ENCODE measurements at places on chromosomes 1 and 21. TPM values are rescaled to one million over a fixed set of nuclear protein-coding genes. Genes with fewer than 3 reads are reported as not detected.

The CCDC181 gene
- 3.7 TPM for total RNA-seq

The RPL22 gene
- total RNA-seq: 545 TPM

The KLHDC8A gene
- total RNA-seq: 3.4 TPM

The DCDC2B gene
- total RNA-seq: not detected

The SH2D2A gene
- total RNA-seq: 3.3 TPM

The CA14 gene
- 52.3 TPM for total RNA-seq

The GBP3 gene
- total RNA-seq: not detected

The TP73 gene
- total RNA-seq: 2.9 TPM

The TDRD5 gene
- 1.3 TPM for total RNA-seq

The AIRE gene
- not detected for total RNA-seq

The GNAT2 gene
- total RNA-seq: not detected

The APCS gene
- total RNA-seq: not detected

The ANKRD65 gene
- 2.2 TPM for total RNA-seq

The RXFP4 gene
- total RNA-seq: not detected

The HLX gene
- total RNA-seq: 0.50 TPM

The KCNH1 gene
- 0.38 TPM for total RNA-seq

The TGFB2 gene
- total RNA-seq: 0.84 TPM

The UMODL1 gene
- total RNA-seq: not detected

The TMEM82 gene
- 0.21 TPM for total RNA-seq

The SLC1A7 gene
- total RNA-seq: not detected

The PDE9A gene
- total RNA-seq: 45.9 TPM

The PEAR1 gene
- 0.82 TPM for total RNA-seq

Measured in H1 (cell line).